SJCRH30 (cell line): ENCODE measurements at places on chromosomes 16 and 17. TPM values are rescaled to one million over a fixed set of nuclear protein-coding genes. Genes with fewer than 3 reads are reported as not detected.

The ITGB4 gene
- total RNA-seq = 4.3 and 8.8 TPM in 2 replicates

The CPPED1 gene
- total RNA-seq = 5.2 and 5.4 TPM in 2 replicates

The MYCBPAP gene
- not detected in 2 replicates for total RNA-seq

The TPPP3 gene
- 34.6 and 38.3 TPM in 2 replicates for total RNA-seq

- DNase-seq = no peak
- H3K27ac ChIP-seq = no peak overlapping the region
- no peak overlapping the region for H3K4me3 ChIP-seq
- H3K36me3 ChIP-seq = no peaks in the 10 kb centered on the region
- no peaks in the 10 kb centered on the region for H3K4me1 ChIP-seq
- H3K27me3 ChIP-seq = peaks cover 7% of the 10 kb centered on the region; the same call in 1 of the 2 replicates
These were observed 47.0 kb downstream of the SKAP1 start for GRCh38 chr17:48382989-48383388.
